ENCODE measurements at places on chromosomes 5 and 9.

DNA sequence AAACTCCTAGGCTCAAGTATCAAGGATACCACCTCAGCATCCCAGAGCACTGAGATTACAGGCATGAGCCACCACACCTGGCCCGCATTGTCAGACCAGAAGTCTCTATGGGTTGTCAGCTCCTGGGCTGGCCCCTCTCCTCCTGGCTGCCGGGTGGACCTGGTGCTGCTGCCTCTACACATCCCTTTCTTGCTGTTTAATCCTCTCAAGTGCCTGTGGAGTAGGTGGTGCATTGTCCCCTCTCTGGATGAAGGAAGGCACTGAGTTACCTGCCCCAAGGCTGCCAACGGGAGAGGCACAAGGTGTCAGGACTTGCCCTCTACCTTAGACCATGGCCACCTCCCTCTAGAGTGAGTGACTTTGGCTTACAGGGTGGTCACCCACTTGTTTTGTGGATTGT, 37.4 kb downstream of the PHF2 start:
- DNase-seq, result peak; percentile 29

GRCh38 chr5:54230936-54231685, 79.3 kb downstream of the ARL15 start:
- no peak for DNase-seq

GRCh38 chr5:139566611-139567010, 5.5 kb downstream of the UBE2D2 start:
- no peak for DNase-seq

GRCh38 chr5:37831821-37832534, 7.9 kb downstream of the GDNF start:
- DNase-seq, result no peak

- DNase-seq, result no peak
Observed at GRCh38 chr9:92614123-92614510, 55.8 kb downstream of the IPPK start.

- DNase-seq, result no peak
Observed at GRCh38 chr5:16074358-16074757, 105.2 kb downstream of the MARCHF11 start.

DNA sequence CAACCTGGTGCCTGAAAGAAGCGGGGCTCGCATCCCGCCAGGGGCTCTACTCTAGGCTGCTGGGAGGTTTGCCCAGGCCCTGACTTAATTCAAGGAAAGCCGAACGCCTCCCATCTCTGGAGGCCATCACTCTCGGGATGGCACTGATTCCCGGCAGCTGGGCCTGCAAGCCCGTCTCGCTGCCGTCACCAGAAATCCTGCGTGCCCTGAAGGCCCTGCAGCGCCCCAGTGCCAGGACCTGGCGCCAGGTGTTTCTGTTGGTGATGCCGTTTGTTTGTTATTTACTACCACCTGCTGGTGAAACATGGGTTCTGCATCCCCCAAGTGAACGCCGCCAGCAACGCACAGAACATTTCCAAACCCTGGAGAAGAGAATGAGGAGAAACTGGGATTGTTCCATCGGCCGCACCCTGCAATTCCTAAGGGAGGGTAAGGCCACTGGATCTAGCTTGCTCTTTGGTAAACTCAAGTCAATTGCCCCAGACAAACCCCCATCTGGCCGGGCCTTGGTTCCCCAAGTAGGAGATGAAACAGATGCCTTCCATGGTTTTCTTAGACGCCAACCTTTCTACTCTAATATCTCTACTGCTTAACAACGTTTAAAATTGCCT, 77.9 kb downstream of the AK8 start:
- peak; percentile 60 for DNase-seq

- no peak for DNase-seq
Observed at GRCh38 chr5:87403409-87403808, 9.3 kb downstream of the CCNH start.

GRCh38 chr5:174338185-174339010, 292.9 kb downstream of the NSG2 start:
- no peak for DNase-seq

DNA sequence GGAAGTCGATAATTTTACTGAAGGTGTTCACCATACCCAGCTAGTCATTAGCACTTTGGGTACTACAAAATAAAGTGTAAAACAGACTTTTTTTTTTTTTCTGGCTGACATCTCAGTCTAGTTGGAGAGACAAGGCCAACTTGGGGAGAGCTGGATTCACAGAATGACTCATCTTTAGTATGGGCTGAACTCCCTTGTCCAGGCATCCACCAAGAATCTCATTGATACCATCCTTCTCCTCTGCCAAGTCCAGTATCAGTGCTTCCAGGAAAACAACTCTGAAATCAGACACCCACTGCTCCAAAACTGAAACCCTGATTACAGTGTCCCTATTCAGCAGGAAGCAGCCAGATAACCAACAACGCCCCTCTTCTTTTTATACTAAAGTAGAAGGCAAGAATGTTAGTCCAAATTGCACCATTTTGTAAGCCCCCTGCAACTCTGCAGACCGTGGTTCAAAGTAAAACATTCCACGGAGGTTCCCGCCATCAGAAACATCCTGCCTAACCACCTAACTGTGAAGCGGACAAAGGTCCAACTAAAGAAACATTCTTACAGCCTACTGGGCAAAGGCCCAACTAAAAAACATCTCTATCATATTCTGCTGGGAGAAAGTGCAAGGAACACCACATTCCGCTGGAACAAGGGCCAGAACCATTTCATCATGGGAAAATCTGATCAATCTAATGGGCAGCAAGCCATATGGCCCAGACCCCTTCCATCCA, 728.2 kb downstream of the BRINP1 start:
- DNase-seq, result no peak

DNA sequence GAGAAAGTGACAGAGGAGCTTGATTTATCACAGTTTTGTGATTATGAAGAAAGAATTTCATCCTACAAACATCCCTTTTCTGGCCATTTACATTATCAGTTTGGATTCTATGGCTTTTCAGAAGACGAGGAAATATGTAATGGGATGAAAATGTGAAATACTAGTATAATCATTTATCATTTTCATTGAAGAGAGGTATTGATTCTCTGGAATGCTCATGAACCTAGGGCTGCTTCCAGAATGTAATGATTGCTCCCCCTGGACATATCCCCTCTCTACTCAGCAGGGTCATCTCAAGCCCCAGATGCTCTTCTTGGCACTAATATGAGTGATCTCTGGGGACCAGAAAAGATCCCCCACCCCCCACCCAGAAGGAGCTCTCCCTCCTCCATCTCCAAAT, 106.7 kb upstream of the ZNF618 start:
- no peak for DNase-seq

DNA sequence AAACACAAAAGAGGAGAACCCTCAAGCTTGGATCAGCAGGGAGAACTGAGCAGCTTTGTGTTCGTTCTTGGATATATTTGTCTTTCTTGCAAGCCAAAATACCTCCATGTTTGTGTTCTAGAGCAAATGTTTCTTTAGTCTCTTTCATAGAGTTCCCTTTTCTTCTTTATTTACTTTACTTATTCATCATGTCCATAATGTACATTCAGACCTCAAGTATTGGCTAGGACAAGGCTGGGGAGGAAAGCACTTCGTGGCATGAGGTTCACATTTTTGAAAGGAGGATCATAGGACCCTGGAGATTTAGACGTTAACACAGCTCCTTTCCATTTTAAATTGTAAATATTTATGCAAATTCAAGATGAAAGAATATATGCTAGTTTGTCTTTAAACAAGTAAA, 590.2 kb upstream of the MEF2C start:
- DNase-seq, result no peak

DNA sequence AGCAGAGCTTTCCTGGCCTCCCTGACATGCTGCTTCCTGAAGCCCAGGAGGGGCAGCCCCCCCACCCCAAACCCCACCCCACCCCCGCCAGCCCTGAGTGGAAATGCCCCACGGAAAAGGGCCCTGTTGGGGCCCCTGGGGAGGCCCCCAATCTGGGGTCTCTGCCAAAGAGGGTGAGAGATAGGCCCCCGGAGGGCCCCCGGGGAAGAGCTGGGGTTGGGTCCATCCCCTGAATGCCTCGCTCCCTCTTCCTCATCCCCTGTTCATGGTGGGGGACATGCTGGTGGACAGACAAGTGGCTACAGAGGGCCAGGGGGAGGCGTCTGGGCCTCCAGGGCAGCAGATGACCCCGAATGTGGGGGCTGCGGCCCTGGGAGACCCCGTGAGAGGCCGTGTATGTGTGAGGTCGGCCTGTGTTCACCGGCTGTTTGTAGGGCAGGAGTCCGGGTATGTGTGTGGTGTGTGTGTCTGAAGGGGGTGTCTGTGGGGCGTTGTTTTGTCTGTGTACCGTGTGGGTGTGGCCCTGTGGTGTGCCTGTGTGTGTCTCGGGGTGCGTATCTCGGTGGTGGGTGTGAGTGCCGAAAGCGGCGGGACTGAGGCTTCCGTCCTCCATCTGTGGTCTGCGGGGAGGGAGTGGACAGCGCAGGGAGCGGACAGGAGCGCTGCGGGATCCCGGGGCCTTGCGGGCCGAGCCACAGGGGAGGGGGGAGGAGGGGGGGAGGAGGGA, 11.3 kb downstream of the C9orf50 start:
- peak; percentile 84 for DNase-seq

GRCh38 chr5:173078878-173079277, 22.7 kb downstream of the CREBRF start:
- no peak for DNase-seq

- no peak for DNase-seq
Observed at GRCh38 chr5:124456249-124456648, 290.2 kb downstream of the ZNF608 start.

- DNase-seq, result no peak
Observed at GRCh38 chr9:97280755-97281330, 26.6 kb upstream of the CCDC180 start.

GRCh38 chr5:109006129-109006528, 258.4 kb downstream of the FER start:
- no peak for DNase-seq

DNA sequence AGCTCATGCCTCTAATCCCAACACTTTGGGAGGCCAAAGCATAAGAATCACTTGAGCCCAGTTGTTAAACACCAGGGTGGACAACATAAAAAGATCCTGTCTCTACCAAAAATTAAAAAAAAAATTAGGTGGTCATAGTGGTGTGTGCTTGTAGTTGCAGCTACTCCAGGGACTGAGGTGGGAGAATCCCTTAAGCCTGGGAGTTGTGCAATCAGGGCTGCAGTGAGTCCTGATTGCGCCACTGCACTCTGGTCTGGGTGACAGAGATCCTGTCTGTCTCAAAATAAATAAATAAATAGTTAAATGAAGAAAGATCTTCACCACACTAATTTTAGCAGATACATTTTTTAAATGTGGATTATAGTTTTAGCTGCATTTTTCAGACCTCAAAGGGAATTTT, 433.2 kb downstream of the MAT2B start:
- DNase-seq, result no peak

DNA sequence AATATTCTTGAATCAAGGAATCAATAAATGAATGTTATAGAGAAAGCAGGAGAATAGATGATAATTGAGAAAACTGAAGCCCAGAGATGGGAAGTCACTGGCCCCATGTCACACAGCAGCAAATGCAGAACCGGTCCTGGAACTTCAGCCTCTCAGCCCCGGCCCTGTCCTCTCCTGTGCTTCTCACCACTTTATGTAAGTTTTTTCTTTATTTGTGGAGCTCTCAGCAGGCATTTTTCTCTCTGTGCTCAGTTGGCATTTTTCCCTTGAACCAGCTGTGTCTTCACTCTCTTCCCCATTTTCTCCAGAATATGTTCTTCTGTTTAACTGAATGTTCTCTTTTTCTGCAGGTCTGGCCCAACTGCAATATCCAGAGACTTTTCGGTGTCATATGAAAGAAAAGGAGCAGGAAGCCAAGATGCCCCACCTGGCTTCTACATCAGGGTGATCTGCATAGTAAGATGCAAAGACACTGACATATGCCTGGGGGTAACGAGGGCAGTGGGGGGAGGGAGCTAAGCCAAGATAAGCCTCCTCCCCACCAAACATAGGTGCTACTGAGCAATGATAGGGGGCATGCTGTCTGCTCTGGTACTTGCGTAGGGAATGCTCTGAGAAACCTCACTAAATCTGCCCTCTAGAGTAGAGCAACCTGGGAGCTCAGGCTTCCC, 12.8 kb upstream of the LCP2 start:
- DNase-seq, result no peak

DNA sequence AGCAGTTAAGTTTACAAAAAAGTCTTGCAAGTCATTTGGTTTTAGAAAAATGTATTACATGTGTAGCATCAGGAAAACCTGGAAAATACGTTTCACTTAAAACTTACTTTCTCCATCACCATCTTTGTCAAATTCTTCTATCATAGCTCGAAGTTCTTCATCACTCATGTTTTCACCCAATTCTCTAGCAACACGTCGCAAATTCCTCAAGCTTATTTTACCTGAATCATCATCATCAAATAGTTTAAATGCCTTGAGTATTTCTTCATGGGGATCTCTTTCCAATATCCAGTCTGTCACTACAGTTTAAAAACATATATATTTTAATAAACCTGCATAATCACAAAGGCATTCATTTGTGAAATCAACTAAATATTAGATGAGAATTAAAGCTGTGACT, 10.3 kb downstream of the CETN3 start:
- no peak for DNase-seq

DNA sequence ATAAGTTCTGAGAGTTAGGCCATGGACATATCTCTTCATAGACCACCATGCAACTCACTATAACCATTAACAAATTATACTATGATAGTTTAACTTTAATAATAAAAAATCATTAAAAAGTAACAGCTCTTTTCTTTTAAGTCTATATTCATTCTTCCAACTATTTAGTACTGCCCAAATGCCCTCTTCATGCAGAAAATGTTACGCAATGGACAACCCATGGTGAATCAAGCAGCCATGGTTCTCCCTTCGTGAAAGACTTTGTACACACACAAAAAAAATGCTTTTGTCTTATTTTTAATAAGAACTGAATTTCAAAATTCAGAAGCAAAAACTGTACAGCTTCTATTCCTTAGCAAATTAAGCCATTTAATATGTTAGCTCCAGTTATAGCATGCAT, 401.1 kb downstream of the EFNA5 start:
- DNase-seq, result no peak

DNA sequence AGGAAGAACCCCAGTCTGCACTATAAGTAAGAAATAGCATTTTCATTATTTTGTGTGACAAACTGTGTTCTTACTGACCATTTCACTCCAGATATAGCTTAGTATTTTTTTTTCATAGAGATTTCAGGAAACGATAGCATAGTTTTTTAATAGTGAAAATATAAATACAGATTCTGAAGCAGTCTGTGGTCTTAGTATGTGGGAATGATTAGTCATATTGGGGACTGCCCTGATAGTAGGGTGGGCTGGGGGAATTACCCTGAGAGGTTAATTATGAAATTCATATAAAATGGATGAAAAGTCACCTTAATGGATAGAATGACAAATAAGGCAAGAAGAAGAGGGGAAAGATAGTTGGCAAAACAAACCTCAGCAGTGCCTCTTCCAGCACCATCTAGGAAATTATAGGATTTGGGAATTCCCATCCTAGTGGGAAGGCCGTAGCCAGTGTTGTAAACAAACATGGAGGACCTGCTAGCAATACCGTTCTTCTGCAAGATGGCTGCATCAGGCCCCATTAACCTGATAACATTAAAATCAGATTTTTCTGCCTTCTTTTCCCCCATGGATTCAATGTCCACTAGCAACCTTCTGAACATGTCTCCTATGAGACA, 23.7 kb upstream of the NR3C1 start:
- no peak for DNase-seq

All from Peyer's patch (tissue), 4 donors.